ENCODE measurements at places on chromosomes 7 and 10. TPM values are rescaled to one million over a fixed set of nuclear protein-coding genes. Genes with fewer than 3 reads are reported as not detected.

DNA sequence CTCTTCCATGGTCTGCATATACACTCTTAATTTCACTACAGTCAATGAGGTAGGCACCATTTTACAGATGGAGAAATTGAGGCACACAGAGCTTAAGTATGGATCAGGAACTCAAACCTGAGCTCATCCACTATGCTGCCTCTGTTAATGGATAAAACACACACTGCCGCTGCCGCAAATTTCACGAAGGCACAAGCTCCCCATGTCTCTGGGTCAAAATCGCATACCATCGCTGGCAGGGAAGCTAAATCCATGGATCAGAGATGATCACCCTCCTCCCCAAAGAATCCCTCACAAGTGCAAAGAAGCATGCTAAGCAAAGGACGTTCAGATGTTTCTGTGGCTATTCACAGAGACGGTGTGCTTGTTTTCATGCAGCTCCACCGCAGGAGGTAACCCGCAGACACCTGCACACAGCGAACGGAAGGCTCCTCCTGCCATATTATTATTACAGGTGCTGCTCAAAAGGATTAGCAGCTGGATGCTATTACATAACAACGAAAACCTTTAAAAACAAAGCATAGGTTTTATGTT, 109.3 kb downstream of the UBE2H start:
- no peak for DNase-seq

GRCh38 chr10:91613411-91614187, 19.3 kb downstream of the PPP1R3C start:
- DNase-seq, result no peak

DNA sequence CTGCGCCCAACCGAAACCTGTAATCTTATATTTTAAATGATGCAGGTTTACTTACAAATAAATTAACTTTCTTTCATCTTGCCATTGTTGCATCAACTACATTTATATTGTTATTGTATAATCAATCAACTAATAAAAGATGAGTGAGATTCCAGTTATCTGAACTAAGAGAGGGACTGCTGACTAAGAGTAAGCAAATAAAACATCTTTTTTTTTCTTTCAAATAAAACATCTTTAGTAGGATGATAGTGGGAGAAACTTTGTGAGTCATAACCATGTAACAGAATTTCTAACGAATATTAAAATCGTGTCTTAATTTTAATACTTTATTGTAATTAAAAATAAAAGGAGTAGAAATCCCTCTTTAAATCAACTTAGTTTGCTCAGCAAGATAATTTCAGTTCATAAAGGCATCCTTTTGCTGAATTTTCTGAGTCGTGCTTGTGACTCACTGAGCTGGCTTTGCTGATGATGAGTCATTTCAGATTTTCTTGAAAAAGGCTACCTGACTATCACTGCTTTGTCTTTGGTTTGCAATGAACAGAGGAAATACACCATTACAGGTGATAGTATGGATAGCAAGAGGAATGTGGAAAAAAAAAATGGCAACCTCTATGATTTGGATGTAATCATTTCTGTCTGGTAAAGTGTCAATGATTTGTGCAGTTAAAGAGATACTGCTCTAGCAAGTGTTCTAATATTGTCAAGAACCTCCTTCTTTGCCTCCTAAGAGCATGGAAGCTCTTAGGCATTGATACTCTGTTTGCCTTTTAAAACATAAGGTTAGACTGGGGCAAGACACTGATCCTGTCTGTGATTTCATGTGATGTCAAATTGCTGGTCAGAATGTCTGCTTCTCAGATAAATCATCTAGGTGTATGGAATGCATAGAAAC, 119.5 kb downstream of the GPR158 start:
- DNase-seq, result no peak

DNA sequence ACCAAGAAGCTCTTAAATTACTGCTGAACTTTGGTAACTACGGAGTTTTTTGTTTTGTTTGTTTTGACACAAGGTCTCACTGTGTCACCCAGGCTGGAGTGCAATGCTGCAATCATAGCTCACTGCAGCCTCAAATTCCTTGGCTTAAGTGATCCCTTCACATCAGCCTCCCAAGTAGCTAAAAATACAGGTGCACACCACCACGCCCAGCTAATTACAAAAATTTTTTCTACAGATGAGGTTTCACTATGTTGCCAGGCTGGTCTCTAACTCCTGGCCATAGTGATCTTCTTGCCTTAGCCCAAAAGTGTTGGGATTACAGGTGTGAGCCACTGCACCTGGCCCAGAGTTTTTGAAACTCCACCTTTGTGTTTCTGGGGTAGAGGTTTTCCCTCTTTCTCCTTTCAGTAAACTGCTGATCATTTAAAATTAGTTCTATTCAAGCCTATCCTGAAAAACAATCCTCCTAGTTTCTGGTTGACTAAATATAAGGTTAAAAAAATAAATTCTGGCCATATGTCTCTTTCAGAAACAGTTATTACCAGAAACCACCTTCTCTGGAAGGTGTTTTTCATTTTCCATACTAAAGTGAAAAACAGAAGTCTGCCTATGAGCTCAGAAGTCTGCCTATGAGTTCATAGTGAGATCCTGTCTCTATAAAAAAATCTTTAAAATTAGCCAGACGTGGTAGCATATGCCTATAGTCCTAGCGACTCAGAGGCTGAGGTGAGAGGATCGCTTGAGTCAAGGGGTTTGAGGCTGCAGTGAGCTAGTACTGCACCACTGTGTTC, 63.9 kb downstream of the VOPP1 start:
- DNase-seq, result no peak

- peak; percentile 23 for DNase-seq
These were observed 30.7 kb downstream of the ELFN1 start for GRCh38 chr7:1700536-1701333.

PPP1R9A gene
- 0.07 TPM for total RNA-seq

DNA sequence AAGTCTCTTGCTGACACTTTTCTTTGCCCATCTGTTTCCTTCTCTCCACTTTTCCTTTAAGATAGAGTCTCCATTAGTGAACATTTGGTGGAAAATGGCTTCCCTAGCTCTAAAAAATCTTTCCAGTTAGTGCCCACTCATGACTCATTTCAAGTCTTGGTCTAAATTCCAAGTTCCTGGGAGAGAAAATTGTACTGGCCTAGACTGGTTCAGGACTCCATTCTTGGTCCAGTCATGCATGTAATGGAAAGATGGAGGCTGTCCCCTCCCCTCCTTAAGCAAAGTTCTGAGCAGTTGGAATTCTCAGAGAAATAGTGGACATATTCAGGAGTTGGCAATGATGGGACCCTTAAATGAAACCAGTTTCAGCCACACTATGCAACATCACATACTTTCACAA, 3.8 kb upstream of the ALDH18A1 start:
- DNase-seq, result no peak

- no peak for DNase-seq
These were observed 22.7 kb downstream of the FAM237B start for GRCh38 chr7:90298145-90299038.

DNA sequence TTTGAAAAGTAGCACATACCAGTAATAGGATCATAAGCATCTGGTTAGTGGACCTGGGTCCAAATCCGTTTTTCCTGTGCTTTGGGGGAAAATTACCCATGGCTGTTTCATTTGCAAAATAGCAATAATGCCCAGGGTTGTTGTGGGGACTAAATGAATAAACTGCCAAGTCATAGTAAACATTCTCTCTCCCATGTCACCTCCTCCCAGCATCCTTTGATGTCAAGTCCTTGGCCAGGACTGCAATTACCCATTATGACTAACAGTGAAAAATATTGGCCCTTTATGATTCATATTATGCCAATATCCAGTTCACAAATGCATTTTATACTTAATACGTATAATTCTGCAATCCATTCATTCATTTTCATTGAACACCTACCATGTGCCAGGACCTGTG, 23.0 kb downstream of the TOMM7 start:
- DNase-seq, result no peak

GRCh38 chr7:142176901-142177300, 65.4 kb downstream of the MGAM2 start:
- DNase-seq, result no peak

DNA sequence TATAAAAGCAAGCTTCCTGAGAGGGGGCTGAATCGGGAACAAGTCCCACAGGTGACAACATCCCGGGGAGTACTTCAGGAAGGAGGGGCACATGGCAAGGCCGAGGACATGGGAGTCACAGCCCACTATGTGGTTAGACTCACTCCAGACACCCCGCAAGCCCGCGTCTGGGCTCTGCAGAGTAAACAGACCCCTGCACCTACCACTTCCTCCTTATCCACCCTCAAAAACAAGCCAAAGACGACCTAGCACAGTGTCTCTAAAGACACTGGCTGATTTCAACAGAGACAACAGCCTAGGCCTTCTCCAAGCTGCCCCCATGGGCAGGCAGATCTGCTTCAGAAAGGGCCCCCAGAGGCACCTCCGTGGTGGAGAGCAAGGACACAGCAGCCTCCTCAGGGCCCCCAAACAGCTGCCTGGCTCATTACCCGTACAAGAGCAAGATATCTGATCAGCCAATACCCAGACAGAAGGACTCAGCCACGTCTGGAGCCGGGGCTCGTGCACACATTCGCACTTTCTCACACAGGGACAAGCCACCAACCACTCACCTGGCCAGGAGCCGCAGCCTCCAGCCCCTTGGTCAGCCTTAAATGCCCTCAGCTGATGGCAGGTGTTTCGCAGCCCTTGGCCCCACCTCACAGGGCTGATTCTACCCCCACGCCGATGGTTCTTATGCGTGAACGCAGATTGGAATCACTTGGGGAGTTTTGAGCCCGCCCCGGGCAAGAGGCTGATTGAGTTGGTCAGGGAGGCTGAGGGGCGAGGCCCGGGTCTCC, 10.7 kb upstream of the KPNA7 start:
- DNase-seq, result no peak

GRCh38 chr10:28559618-28560017, 26.7 kb downstream of the WAC start:
- DNase-seq, result no peak

DNA sequence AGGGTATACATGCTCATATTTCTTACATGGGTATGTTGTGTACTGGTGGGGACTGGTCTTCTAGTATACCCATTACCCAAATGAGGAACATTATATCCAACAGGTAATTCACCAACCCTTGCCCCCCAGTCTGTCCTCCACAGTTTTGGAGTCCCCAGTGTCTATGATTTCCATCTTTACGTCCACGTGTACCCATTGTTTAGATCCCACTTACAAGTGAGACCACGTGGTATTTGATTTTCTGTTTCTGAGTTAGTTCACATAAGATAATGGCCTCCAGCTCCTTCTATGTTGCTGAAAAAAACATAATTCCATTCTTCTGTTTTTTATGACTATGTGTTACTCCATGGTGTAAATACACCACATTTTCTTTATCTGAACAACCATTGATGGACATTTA, 49.3 kb upstream of the CYP2C9 start:
- no peak for DNase-seq
